Fibroblast of skin of right biceps (primary cell): ENCODE measurements at places on chromosomes 16 and 17.

DNA sequence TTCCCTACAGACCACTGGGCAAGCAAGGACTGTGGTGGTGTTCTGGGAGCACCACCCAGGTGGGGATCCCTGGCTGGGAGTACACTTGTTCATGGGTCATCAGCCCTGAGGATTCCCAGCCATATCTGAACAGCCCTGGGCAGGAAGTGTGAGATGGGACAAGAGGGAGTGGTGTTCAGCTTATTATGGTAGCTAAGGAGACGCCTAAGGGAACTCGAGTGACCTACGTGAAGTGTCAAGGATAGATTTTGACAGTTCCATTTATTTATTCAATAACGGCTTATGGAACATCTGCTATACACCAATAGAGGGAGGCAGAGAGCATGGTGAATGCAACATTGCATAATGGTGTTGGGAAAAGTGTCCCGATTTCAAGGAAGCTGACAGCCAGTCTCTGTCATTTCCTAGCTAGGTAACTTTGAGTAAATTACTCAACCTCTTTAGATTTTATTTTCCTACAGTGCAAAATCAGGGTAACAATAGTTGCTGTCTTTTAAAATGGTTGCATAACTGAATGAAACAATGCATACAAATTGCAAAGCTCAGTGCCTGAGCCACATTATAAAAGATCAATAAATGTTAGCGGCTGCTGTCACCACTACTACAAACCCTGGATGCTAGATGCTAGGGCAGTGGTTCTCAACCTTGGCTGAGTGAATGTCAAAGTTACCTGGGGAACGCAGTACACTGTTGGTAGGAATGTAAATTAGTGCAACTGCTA, 534.1 kb downstream of the GRIN2A start:
- DNase-seq = peak; percentile 37

DNA sequence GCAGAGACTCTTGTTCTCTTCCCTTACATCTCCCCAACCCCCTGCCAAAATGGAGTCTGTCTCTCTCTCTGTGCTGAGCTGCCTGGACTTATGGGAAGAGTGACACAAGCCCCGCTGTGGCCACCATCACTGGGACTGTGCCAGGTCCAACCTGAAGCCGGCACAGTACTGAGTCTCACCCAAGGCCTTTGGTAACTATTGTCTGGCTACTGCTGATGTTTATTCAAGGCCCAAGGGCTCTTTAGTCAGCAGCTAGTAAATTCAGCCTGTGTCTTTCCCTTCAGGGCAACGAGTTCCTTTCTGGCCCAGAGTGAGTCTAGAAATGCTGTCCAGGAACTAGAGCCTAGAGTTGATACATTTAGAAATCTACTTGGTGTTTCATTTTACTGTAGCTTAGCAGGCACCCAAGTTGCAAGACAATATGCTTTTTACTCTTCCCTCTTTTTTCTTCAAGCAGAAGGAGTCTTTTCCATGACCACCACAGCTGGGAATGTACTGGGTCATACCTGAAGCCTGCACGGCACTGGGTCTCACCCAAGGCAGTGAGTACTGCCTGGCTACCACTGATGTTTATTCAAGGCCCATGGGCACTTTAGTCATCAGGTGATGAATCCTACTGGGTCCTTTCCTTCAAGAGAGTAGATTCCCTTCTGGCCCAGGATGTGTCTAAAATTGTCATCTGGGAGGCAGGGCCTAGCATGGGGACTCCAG, 17.7 kb downstream of the EFCAB5 start:
- peak; percentile 18 for DNase-seq

DNA sequence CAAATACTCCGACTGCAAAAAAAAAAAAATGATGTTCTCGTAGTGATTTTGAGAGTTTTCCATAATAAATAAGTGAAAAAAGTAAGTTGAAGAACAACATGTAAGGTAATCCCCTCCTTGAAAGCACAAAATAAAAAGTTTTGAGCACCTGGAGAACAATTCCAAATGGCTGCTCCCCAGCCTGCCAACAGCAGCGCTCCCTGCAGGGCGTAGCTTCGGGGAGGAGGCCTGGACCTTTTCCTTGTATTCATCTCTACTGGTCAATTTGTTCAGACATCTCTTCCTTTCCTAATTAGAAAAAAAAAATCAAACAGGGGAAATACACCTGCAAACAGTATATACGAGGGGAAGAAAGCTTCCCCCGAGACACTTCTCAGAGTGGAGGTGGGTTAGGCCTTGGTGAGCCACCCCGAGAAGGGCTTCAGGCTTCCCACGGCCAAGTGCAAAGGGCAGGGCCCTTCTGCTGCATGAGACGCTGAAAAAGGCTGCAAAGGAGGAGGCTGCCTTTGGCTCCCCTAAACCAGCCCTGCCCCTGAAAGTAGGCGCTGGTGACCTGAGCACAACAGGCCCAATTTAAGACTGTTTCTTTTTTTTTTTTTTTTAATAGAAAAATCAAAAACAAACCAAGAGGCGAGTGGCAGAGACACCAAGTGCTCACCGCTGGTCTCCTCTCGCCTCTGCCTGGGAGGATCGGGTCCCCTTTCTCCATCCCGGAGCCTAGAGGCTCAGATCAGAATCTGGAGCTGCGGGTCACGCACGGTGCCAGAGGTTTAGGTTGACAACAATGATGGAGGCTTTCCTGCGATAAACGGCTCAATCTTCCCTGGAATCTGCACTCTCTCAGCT, 193.1 kb upstream of the FOXF1 start:
- no peak for DNase-seq

DNA sequence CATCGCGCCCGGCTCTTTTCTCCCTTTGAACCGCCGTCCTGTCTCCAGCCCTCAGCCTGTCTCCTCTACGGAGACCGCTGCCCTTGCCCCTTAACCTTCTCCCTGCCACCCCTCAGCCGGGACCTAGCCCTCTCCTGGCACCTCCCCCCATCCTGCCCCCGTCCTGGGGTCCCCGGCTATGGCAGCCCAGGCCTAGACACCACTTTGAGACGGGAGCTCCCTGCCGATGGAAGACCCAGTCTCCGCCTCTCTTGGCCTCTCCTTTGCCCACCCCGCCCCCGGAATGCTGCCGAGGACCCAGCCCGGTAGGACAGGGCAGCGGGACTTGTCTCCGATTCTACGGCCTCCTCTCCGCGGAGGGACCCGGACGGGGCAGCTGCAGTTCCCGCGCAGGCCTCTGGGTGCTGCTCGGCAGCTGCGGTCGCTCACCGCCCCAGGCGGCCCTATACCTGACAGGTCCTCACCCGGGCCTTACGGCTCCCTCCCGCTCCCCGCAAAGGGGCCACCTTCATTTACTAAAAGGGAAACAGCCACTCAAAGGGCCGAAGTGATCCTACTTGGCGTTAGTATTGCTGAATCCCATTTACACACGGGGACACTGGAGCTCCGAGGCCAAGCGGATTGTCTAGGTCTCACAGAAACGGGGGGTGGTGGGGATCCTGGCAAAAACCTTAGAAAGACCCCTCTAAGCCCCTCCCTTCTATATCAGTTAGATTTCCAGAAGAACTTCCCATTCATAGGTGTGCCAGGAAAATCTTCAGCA, 32.6 kb upstream of the TAC4 start:
- peak; percentile 56 for DNase-seq

DNA sequence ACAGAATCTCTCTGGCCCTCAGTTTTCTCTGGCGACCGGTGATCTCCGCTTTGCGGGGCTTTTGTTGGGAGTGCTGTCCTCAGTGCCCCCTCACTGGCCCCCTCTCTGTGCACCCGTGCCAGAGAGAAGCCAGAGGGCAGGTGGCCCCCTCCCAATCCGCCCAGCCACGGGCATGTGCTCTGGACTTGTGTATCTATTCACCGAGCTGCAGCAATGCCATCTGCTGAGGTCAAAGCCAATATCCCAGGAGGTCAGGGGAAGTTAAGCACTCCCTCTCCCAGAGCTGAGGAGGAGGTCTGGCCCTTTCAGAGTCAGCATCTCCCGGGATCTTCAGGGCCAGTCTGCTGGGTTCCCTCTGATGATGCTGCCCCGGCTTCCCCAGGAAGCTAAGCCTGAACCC, 5.1 kb downstream of the CACNG5 start:
- DNase-seq = no peak

- DNase-seq = no peak
Observed at GRCh38 chr16:87070657-87071056, 246.5 kb downstream of the C16orf95 start.

- no peak for DNase-seq
Observed at GRCh38 chr17:45248132-45248957, 13.5 kb downstream of the SPATA32 start.

- no peak for DNase-seq
Observed at GRCh38 chr16:27341549-27341948, 27.8 kb downstream of the IL4R start.

DNA sequence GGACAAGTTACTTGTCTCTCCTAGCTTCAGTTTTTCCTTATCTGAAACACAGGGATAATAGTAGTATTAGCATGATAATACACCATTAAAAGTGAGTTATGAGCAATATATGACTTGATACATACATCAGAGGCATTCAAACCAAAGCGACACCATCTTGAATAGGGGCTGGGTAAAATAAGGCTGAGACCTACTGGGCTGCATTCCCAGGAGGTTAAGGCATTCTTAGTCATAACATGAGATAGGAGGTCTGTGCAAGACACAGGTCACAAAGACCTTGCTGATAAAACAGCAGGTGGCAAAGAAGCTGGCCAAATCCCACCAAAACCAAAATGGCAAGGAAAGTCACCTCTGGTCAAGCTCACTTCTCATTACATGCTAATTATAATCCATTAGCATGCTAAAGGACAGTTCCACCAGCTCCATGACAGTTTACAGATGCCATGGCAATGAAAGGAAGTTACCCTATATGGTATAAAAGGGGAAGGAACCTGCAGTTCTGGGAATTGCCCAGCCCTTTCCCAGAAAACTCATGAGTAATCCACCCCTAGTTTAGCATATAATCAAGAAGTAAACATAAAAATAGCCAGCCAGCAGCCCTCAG, 37.2 kb upstream of the HS3ST3A1 start:
- DNase-seq = no peak
